ENCODE measurements at places on chromosomes 1 and 21. TPM values are rescaled to one million over a fixed set of nuclear protein-coding genes. Genes with fewer than 3 reads are reported as not detected.

DNA sequence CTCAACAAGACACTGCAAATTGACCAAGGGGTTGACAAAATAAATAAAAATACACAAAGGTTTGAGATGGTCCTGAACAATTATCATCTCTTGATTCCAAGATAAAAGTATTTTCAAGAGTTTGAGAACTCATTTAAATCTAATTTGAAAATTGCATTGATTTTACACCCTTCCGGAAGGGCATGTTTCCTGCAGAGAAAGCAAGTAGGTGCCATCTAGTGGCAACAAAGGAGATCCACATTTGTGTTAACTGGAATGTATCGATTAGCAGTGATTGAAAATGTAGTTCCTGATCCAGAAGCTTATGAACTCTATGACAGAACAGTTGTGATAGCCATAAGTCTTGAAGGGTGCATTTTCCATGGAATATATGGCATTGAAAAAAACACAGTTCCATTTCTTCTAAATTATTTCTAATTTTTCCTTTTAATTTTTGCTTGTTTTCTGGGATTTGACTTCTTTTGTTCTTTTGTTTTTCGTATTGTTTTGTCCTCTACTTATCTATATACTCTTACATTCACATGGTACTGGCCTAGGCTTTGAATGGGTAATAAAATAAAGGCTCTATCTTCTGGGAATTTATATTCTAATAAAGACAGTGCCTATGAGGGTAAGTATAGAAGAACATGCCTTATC is 143.7 kb downstream of the DNM3 start:
- DNase-seq, result peak; percentile 49

DNA sequence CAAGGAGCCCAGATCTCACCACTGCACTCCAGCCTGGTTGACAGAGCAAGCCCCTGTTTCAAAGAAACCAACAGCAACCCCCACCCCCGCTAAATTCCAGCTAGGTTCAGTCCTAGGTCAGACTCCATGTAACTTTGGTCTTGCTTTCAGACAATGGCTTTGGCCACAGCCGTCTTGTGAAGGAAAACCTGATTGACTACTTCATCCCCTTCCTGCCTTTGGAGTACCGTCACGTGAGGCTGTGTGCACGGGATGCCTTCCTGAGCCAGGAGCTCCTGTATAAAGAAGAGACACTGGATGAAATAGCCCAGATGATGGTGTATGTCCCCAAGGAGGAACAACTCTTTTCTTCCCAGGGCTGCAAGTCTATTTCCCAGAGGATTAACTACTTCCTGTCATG is 12.9 kb downstream of the TOR3A start:
- peak; percentile 9 for DNase-seq

DNA sequence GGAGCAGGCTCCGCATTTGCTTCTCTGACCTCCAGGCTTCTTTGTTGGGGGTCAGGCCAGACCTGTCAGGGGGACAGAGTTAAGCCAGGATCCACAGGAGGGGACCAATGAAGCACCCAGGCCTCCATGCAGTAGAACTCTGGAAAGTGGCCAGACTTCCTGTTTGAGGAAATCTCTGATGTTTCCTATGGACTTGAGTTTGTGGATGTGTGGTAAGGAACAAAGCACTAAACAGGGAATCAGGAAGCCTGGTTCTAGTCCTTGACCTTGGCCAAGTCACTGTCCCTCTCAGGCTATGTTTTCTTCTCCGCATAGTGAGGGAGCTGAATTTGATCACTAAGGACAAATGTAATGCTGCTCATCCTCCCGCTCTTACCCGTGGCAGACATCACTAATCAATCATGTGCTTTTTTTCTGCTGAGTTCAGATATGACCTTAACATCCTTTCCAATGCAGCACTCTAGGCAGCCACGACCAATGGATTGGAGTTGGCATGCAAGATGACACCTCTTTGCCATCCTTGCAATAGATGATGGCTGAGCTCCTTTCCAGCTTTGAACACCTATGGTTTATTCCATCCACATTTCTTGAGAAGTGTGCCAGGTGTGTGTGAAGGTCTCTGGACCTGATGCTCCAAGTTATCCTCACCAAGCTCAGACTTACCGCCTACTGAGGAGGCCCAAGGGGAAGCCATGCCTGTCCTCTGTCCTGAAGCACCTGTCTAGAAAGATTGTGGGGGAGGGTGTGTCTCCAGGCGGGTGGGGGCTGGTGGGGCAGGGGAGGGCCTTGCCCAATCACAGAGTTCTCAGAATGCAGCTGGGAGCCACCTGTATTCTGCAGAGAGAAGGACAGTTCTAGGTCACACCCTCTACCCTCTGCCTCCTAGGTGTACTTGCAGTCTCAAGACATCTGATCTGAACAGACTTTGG is 9.9 kb downstream of the SH2D2A start:
- DNase-seq, result no peak

DNA sequence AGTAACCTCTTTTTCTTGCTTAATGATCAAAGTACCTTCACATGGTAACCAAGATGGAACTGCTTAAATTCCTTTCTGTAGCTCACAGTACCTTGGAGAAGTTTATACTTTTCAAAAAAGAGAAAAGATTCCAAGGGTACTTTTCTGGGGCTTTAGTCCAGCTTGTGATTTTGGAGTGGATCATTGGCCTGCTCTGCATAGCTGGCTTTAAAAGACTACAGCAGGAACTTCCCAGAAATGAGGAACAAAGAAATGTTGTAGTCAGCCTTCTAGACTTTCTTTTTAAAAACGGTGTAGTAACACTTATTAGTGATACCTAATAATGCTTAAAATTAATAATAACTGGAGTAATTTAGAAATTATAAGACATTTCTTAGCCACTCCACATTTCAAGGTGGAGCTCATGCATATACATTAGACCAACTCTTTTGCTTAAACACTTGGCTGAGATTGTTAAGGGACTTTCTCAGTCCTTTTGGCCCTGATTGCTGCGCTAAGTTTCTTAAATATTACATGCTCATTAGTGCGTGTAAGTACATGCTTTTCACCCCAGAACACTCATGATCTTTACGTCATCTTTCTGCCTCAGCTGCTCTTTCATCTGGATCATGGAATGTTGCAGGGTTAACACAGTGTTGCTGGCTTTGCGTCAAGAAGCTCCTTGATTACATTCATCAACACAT is 57.3 kb downstream of the SDCCAG8 start:
- peak; percentile 71 for DNase-seq

GRCh38 chr1:226526801-226527595 is 21.6 kb upstream of the STUM start:
- DNase-seq, result no peak

DNA sequence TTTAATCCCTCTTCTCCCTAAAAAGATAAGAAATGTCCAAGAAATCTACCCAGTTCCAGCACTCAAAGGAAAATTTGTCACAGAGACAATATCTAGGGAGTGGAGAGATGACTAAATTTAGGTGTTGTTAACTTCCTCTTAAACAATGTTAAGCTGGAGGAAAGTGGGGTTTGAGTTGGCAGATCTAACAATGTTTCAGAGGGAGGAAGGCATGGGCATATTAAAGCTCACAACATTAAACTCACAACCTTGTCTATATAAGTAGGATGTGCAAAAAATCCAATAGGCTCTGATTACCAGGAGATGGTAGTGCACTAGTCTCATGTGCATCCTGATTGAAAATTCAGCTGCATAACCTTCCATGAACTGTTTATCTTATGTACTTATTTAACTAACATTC is 190.1 kb downstream of the BARHL2 start:
- DNase-seq, result no peak

OR6K3 gene
- polyA plus RNA-seq, result not detected

UMODL1 gene
- 0.10 TPM for polyA plus RNA-seq

SPRTN gene
- 12.3 TPM for polyA plus RNA-seq

ATAD3C gene
- 1.1 TPM for polyA plus RNA-seq

LCE1F gene
- not detected for polyA plus RNA-seq

All from B cell (primary cell).